Astrocyte of the spinal cord (primary cell): ENCODE measurements at places on chromosomes 1 and 21.

DNA sequence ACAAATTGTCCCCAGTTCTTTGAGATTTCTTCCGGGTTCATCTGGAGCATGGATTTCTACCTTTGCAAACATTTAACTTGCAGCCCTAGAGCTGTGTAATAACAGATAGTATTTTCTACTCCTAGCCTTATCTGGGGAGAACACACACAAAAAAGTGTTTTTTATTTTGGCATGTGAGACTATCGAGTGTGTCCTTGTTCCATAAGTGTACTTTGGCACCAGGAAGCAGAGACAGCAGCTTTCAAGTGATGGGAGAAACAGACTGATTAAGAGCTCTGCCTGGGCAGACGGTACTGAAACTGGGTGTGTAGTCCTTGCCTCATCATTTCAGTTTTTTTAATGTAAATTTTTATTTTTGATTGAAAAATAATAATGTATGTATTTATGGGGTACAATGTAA, 297.4 kb downstream of the ST6GALNAC3 start:
- no peak for DNase-seq

GRCh38 chr1:234726359-234726943, 116.5 kb upstream of the IRF2BP2 start:
- DNase-seq: peak; percentile 49

- DNase-seq: no peak
These were observed 470.4 kb upstream of the B3GALT2 start for GRCh38 chr1:193656841-193657240.

DNA sequence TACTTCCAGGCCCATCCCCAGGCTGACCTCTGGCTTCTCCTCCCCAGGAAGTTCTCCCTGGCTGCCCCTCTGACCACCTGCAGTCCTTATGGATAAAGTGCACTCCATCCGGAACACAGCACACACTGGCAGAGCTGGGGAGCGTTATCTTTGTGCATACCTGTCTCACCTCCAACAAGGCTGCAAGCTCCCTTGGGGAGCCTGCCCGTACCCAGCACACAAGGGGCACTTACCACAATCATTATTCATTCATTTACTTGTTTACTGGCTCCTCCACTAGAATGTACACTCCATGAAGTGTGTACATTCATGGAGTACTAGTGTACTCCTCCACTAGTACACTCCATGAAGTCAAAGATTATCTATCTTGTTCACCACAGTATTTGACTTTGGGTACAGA, 30.3 kb downstream of the GLIS1 start:
- no peak for DNase-seq

DNA sequence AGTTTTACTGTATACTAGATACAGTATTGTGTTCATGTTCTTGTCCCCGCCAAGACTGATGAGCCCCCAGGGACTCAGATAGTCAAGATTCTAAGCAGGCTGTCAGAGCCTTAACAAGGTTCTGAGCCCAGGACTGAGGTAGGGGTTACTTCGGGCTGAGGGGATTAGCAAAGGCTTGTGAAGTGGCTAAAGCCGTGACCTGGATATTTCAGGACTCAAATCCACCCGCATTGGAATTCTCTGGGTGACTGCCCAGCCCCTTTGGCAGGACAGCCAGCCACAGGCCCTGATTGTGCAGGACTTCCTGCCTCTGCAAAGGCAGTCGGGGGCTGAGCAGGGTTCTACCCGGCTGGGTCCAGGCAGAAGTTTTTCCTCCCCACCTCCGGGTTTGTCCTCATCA, at the start of gene PLA2G5:
Gene PLA2G5 (plus strand): TSS at position 321 of the 400 bp plus-strand sequence. CDS start 14,637 bp downstream, outside the sequence.
- DNase-seq: peak; percentile 41

DNA sequence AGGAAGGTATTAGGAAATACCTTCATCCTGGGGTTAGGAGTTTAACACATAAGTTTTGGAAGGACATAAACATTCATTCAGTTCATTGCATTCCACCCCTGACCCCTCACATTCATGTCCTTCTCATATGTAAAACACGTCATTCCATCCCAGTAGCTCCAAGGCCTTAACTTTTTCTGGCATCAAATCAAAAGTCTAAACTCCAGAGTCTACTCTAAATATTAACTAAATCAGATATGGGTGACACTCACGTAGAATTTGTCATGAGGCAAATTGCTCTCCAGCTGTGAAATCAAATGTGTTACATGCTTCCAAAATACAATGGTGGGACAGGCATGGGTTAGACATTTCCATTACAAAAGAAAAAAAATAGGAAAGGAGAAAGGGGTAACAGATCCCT, 298.2 kb upstream of the LRRC7 start:
- no peak for DNase-seq

GRCh38 chr1:30757352-30758120, at the start of gene LAPTM5:
TSS of gene LAPTM5 (minus strand) at chr1:30757774. CDS start at chr1:30757745, 29 bp downstream.
- DNase-seq: no peak

DNA sequence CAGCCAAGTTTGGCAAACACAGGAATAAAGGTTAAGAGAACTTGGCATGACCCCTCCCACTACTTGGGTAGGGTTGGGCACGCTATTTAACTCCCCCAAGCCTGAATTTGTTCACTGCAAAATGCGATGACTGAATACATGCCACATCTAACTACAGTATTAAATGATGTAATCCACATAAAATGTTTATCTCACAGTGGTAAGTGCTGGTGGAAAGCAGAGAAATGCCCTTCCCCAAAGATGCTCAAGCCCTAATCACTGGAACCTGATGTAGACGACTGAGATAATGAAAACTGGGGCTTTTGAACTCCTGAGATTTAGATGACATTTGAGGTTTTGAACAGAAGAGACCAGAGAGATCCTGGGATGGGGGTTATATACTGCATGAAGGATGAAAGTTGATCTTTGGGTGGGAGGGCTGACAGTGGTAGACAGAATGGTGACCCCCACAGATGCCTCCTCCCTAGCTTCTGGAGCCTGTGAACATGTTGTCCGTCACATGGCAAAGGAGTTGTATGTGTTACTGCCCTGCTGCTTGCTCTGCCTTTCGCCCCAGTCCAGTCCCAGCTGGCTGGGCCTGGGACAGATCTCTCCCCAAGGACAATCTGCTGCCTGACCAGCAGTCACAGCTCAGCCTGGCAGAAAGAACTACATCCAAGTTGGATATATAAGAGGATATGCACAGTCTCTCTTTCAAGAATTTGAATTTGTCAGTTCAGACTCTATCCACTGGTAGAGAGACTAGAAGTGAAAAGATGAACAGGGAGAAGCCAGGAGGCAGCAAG, 120.9 kb downstream of the DAB1 start:
- no peak for DNase-seq

- no peak for DNase-seq
These were observed 97.0 kb downstream of the UBR4 start for GRCh38 chr1:19112891-19113696.

- DNase-seq: no peak
These were observed 3.7 kb downstream of the MIGA1 start for GRCh38 chr1:77783141-77783540.

DNA sequence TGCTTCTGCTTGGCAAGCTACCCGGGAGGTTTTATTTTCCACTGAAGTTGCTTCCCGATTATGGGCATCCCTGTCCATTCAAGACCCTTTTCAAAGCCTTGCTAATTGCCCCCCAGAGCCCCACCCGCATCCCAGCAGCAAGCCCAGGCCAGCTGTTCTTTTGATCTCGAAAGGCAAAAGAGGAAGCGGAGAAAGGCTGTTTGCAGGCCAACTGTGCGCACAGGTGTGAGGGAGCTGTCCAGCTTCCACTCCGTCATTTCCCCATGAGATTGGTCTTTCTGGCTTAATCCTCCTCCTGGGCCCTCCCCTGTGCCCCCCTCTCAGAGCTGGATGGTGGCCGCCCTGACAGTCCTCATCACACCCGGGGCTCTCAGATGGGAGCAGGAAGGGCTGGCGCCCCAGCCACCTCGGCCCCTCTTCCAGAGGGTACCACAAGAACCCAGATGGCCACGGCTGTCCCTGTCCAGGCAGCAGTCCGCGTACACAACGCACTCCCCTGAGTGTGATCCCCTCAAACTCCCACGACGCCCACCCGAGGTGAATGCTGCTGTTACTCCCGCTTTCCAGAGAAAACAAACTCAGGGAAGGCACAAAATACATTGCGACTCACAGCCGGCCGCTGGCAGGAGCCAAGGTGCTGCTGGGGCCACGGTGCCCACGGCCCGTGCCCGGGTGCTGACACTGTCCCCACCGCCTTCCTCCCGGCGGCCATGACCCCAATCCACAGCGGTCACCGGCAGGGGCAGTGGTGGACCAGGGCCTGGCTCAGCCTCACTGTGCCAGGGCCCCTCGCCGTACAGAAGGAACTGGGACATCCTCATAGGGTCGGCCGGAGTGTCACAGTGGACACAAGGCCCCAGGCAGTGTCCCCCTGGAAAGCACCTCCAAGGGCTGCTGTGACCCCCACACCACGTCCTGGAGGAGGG, 121.9 kb downstream of the CRYAA start:
- DNase-seq: no peak
